ENCODE measurements at places on chromosomes 16 and 17. TPM values are rescaled to one million over a fixed set of nuclear protein-coding genes. Genes with fewer than 3 reads are reported as not detected.

- peak; percentile 44 for DNase-seq
- H3K4me3 ChIP-seq, result no peak overlapping the region
- no peaks in the 10 kb centered on the region for H3K4me1 ChIP-seq
- peak overlapping the region; percentile 46 for H3K27ac ChIP-seq
- no peaks in the 10 kb centered on the region for H3K27me3 ChIP-seq
These were observed 90.0 kb downstream of the FOXL1 start for GRCh38 chr16:86668136-86668910.

- peaks cover 94% of the 10 kb centered on the region for H3K36me3 ChIP-seq
- no peaks in the 10 kb centered on the region for H3K27me3 ChIP-seq
- no peak overlapping the region for H3K27ac ChIP-seq
- no peak overlapping the region for H3K4me3 ChIP-seq
- DNase-seq, result peak; percentile 14
These were observed 13.9 kb downstream of the CLUH start for GRCh38 chr17:2697611-2698162.

DNA sequence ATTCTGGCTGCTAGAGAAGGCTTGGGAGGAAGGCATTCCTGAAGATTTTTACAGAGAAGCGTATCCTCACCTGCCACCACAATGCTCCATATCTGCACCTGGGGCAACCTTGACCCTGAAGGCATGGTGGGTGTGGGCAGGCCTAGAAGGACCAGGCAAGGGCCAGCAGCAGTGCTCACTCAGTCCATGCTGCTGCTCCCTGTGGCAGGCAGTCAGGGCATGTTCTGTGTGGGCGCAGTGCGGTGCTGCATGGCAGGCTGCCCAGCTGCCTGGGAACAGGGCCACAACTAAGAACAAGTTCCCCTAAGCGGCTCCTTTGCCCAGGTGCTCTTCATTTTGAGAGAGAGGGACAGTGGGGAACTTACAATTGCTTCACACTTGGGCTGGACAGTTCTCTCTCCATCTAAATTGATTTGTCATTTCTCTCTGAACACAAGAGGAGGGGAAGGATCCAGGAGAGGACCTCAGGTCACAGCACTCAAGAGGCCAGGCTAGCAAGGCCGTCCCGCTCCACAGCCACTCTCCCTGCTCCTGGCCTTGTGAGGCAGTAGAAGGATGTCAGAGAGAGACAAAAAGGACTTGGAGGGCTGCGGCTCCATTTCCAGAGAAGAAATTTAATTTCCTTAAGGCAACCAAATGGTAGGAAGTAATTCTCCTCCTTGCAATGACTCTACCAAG is 158.8 kb downstream of the AATF start:
- H3K27ac ChIP-seq, result no peak overlapping the region
- peak; percentile 42 for DNase-seq
- no peaks in the 10 kb centered on the region for H3K27me3 ChIP-seq

GABARAP gene
- total RNA-seq, result 311 TPM

TBX6 gene
- 0.39 TPM for total RNA-seq
